ENCODE measurements at places on chromosomes 7 and 10.

DNA sequence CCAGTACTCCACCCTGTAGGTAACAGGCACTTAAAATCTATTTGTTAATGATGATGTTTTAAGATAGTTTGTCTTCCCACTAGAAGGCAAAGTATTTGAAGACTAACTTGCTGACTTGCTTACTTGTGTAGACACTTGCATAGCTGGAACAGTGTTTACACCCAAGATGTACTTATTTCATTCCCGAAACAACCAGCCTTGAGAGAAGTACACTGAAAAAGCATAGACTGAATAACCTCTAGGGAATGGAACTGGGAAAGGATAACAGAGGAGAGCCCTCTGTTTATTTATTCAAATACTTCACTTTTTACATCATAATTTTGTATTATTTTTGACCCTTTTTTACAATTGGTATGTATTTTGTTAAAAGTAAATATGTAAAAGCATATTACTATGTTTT, 33.1 kb upstream of the TMEM26 start:
- DNase-seq: no peak

DNA sequence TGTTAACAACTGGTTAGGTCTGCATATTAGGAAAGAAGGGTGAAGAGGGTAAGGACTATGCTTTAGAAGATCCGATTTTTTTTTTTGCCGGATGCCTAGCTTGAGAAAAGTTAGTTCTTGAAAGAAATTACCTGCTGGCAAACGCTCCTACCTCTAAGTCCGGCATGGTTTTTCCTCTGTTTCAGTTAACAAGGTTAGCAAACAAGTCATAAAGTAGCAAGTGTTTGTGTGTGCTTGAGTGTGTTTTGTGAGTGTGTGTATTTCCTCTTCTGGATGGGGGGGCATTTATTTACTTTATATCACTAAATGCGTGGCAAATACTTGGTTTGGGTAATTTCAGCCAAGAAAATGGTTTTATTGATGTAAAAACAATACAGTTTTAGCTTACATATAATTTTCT, 195.6 kb downstream of the SUGCT start:
- no peak for DNase-seq

DNA sequence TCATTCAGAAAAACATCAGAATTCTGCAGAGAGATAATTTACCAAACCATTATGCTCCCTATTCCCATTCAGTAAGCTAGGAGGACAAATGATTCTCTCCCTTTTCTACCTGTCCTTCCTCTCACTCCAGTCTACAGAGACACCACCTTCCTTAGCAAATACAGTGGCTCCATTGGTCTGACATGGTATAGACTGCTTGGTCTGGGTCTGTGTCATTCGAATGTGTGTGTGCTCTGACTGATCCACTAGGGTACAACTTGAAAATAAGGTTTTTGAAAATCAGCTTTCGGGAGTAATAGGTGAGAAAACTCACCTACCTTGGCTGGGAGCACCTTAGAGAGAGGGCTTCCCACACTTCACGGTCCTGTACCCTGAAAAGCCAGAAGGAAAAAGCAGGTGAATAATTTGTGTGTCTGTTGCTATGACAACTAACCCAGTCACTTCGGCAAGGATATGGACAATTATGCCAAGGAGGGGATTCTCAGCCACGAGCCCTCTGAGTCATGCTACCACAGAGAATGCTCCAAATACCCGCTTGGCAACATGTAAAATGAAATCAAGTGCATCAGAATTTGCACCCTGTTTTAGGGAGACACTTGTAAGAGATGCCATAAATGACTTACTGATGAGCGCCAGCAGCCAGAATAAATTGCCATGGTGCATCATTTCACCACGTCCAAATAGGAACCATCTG, 114.5 kb upstream of the PRKCQ start:
- DNase-seq: no peak

DNA sequence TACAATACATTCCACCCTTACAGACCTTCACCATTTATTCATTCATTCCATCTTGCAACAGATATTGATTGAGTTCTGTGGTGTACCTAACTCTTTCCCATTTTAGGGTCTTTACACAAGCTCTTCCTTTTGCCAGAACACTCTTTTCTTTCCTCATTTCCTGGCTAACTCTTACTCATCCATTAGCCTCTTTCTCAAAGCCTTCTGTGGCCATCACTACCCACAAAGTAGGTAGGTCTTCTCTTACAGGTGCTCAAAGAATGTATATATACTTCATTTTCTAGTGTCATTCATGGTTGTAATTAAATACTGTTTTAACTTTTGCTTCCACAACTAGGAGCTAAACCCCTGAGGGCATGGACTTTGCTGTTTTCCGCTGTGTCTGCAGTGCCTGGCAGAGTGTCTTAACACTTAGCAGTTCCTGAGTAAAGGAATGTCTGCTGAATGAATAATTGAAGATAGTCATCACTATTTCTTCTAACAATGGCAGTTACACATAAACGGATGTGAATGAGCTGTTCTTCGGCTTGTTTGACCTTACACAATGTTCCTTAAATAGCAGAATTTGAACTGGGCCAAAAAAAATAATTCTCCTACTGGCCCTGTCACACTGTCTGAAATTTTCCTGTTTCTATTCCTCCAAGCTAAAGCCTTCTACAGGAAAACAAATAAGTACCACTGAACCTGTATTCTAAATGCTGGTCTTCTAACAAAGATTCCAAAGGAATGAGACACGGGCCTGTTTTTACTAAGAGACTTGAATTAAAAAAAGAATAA, 15.1 kb downstream of the BCAP29 start:
- DNase-seq: no peak

GRCh38 chr7:17593819-17594419, 295.5 kb downstream of the AHR start:
- DNase-seq: no peak

- no peak for DNase-seq
Measured at GRCh38 chr7:94375691-94376090, 19.0 kb upstream of the COL1A2 start.

GRCh38 chr7:27080844-27081436, 14.9 kb downstream of the HOXA1 start:
- DNase-seq: no peak

GRCh38 chr7:24971333-24972165, 8.4 kb downstream of the OSBPL3 start:
- DNase-seq: no peak

DNA sequence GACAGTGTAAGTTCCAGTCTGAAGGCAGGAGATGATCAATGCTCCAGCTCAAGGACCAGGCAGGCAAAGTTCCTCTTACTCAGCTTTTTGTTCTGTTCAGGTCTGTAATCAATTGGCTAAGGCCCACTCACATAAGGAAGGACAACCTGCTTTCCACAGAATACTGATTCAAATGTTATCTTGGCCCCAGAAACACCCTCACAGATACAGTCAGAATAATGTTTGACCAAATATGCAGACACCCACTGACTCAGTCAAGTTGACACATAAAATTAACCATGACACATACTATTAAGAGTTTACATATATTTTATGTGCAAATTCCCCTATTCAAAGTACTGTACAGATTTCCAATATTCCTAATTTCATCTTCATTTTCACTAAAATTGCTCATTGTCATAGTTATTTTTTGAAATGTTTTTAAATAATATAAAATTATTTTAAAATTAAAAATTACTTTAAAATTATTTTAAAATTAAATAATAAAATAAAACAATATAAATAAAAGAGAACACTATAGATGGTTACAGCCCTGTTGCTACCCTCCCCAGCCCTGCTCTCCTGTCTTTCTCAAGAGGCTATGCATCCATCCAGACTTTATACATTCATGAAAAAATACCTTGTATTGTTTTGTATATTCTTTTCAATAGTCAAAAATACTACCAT, 59.4 kb downstream of the RAB11FIP2 start:
- DNase-seq: no peak

GRCh38 chr7:92769844-92770243, 66.5 kb downstream of the CDK6 start:
- DNase-seq: no peak

DNA sequence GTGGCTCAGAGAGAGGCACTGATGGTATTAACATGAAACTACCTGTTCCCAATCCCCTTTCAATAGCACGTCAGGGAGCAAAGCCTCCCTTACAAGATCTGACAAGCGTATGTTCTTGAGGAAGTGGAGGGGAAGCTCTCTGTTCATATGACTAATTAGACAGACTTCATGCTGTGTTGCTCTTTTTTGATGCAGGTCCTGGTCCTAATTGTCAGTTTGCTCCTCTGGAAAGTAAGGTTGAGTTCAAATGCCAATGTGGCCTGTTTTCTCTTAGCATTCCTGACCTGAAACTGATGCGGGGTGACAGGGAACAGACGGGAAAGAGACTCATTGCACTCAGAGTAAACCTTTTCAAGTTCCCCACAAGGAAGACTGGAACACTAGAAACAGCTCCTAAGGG, 27.0 kb upstream of the TBX20 start:
- DNase-seq: no peak

- no peak for DNase-seq
Measured at GRCh38 chr10:103792547-103792946, 62.8 kb downstream of the SH3PXD2A start.

GRCh38 chr10:17344206-17344605, 110.2 kb downstream of the ST8SIA6 start:
- no peak for DNase-seq

GRCh38 chr10:66804962-66805361, 120.9 kb upstream of the LRRTM3 start:
- DNase-seq: no peak

- no peak for DNase-seq
Measured at GRCh38 chr7:34260279-34260678, 354.9 kb downstream of the BMPER start.

DNA sequence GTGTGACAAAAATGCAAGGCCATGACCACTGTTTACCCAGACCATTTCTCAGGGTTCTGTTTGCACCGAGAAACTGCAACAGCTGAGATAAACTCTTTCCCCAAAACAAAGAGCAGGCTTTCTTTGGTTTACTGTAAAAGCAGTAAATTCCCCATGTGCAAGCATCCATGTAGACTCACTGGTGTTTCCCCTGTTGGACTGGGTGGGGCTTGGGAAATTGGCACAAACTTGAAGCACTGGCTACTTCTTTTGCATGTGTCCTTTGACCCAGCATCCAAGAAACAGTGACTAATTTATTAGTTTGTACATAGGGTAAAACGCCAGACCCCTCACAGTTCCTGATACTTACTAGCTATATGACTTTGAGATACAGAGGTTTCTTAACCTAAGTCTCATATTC, 12.3 kb downstream of the IQUB start:
- DNase-seq: no peak

DNA sequence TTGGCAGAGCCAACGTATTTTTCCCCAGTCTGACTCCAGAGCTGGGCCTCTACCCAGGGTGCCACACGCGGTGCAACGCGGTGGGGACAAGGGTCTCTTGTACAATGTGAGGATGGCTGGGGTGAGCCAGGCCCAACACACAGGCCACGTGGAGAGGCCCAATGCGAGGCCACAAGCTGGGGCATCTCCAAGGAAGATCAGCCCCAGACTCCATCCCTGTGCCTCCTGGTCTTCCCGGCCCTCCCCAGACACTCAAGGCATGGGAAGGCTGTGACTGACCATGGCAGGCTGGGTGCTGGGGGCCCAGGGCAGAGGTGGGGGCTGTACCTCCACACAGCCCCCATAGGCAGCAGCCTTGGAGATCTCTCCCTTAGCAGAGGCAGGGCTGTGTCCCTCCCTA, 135.3 kb upstream of the FAM20C start:
- DNase-seq: no peak

DNA sequence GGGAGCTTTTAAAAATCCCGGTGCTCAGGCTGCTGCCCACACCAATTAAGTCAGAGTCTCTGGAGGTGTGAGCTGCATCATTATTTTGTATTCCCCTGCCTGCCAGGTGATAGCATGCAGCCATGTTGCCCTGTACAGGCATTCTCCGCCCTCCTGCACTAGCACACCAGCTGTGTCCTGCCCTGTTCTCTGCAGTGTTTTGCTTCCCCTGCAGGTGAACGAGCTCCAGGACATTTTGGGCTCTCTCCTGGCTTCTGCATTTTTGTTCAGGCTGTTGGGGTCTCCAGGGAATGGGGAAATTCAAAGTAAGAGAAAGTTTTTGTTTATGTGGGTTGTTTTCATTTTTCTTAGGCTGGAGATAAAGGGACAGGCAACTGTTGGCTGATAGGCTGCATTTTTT, 271.0 kb upstream of the COBL start:
- DNase-seq: no peak

Data from iPS DF 6.9 (cell line).